ENCODE measurements at places on chromosomes 6 and 20. TPM values are rescaled to one million over a fixed set of nuclear protein-coding genes. Genes with fewer than 3 reads are reported as not detected.

TSBP1 gene
- not detected for total RNA-seq

CD93 gene
- total RNA-seq = 0.11 TPM

TINAG gene
- not detected for total RNA-seq

- H3K4me3 ChIP-seq = no peak overlapping the region
- H3K27me3 ChIP-seq = peaks cover 3% of the 10 kb centered on the region
- no peak for DNase-seq
- H3K4me1 ChIP-seq = no peaks in the 10 kb centered on the region
- H3K27ac ChIP-seq = no peak overlapping the region
Observed at GRCh38 chr6:56911847-56912246, 43.1 kb upstream of the BEND6 start.

DNA sequence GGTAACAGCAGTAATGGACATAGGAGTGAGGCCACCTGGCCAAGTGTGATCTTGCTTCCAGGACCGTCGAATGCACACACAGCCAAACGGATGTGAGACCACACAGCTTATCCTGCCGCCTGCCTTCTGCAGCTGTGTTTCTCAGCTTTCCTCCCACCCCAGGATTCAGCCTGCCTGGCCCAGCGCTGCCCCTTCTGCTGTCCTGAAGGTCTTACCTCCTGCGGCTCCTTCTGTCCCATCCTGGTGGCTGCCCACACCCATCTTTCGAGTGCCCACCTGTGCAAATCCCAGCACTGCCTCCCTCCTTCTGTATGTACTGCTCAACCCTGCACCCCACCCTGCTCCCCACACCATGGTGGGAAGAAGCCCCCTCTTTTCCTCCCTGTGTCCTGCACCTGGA, 49.4 kb upstream of the DACT2 start:
- no peak overlapping the region for H3K27ac ChIP-seq
- peaks cover 4% of the 10 kb centered on the region for H3K4me1 ChIP-seq
- H3K36me3 ChIP-seq = no peaks in the 10 kb centered on the region
- DNase-seq = no peak
- peaks cover 7% of the 10 kb centered on the region for H3K27me3 ChIP-seq
- H3K4me3 ChIP-seq = no peak overlapping the region

DNA sequence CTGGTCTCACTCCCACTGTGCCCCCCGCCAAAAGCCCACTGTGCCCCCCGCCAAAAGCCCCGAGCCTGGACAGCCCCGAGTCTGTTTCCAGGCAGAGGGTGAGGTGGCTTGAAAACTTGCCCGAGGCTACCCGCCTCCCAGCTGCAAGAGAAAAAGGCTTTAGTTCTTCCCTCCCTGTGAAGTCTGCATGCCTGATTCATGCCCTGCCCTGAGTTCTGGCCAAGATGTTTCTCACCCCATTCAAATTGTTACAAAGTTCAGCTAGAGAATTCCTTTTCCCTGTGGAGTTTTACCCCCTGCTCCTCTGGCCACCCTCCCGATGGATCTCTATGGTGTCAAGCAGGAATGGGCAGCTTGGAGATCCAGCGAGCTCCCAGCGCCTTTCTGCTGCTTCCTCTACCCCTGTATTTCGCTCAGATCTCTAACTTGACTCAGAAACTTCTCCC, 298.8 kb upstream of the MAP3K7 start:
- H3K4me1 ChIP-seq = no peaks in the 10 kb centered on the region
- no peaks in the 10 kb centered on the region for H3K36me3 ChIP-seq
- H3K4me3 ChIP-seq = no peak overlapping the region
- no peak overlapping the region for H3K27ac ChIP-seq
- peaks cover 3% of the 10 kb centered on the region for H3K27me3 ChIP-seq

DNA sequence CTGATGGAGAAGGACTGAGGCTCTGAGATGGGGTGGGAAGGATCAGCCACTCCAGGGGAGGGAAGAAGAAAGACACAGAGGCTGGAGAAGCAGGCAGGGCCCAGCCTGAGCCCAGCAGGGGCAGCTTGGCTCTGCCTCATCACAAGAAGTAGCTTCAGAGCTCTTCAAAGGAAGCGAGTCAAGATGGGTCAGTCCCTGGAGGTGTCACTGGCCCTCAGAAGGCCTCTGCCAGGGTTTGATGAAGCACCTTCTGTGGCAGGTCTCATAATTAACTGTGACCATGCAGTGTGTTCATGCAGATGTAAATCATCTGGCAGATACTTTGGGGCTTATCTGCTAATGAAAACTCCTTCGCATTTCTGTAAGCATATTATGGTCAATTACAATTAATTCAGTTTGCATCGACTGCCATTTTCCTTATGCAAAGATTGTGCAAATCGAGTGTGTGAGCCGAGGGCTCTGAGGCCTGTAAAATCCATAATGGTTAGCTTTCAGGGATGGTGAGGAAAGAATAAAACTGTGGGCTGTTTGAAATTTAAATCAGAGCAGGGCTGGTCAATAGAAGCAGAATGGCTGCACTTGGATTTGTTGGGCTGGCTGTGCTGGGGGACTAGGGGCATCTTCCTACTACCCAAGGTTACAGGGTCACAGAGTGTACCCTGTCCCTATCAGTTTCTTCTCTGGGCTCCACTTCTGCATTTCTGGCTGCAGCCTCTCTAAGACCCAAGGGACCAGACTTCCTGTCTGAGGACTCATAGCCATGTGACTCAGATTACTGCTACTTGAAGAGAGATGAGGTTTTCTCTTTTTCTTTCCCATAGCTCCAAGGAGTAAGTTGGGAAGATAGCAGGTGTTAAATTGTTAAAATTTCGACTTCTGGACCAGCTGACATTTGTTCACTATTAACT, 376.6 kb downstream of the DHX35 start:
- no peaks in the 10 kb centered on the region for H3K4me1 ChIP-seq
- no peak for DNase-seq
- H3K27me3 ChIP-seq = peaks cover 6% of the 10 kb centered on the region
- no peaks in the 10 kb centered on the region for H3K36me3 ChIP-seq
- no peak overlapping the region for H3K27ac ChIP-seq
- H3K4me3 ChIP-seq = no peak overlapping the region

CCR6 gene
- total RNA-seq = 0.23 TPM

DNA sequence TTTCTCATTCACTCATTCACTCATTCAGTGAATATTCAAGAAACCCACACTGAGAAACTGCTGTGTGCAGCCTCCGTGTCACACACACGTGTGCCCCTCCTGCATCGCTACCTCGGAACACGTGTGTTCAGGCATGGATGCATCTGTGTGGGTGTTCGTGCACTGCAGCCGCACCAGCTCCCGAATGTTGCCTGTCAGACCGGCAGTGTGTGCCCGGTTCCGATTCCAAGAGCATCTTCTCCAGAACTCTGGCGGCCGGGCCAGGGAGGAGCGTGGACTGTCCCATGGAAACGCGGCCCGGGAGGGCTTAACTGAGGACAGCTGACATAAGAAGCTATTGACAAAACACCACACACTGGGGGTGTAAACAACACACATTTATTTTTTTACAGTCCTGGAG, 216.0 kb downstream of the DLL1 start:
- H3K4me1 ChIP-seq = no peaks in the 10 kb centered on the region
- DNase-seq = no peak
- H3K36me3 ChIP-seq = no peaks in the 10 kb centered on the region
- H3K27me3 ChIP-seq = peaks cover 8% of the 10 kb centered on the region

DNA sequence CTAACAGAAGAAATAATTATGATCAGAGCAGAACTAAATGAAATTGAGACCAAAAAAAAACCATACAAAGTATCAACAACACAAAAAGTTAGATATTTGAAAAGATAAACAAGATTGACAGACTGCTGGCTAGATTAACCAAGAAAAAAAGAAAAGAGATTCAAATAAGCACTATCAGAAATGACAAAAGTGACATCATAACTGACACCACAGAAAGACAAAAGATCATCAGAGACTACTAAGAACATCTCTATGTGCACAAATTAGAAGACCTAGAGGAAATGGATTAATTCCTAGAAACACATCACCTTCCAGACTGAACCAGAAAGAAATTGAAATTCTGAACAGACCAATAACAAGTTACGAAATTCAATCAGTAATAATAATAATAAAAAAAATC, 17.9 kb downstream of the DTNBP1 start:
- no peak for DNase-seq
- peaks cover 77% of the 10 kb centered on the region for H3K36me3 ChIP-seq
- no peak overlapping the region for H3K4me3 ChIP-seq
- peaks cover 15% of the 10 kb centered on the region for H3K4me1 ChIP-seq

POM121L2 gene
- not detected for total RNA-seq

DNA sequence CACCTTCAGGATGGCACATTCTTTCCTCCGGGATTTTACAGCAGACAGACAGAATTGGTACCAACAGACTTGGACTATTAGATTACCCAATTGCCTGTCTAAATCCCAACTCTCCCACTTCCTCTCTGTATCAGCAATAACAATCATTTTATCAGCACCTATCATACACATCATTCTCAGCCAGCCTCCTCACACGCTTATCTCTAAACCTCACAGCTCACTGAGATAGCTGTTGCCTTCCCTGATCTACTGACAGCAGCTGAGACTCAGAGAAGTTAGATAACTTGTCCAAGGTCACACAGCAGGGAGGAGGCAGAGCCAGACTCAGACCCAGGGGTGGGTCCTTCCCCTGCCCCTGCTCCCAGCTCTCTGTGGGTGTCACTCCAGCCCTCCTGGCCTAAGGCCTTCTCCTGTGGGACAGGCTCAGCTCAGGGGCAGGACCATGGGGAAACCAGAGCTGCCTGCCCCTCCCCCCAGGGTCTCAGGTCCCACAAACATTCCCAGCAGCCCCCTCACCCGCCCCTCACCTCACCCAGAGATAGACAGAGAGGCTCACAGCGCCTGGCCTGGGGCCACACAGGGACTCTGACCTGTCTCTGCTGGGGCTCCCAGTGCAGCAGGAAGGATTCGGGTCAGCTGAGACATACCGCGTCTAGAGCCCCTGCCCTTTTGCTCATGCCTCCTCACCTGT, 92.8 kb downstream of the GRM4 start:
- no peak overlapping the region for H3K4me3 ChIP-seq
- no peaks in the 10 kb centered on the region for H3K4me1 ChIP-seq
- DNase-seq = no peak
- no peaks in the 10 kb centered on the region for H3K36me3 ChIP-seq
- no peak overlapping the region for H3K27ac ChIP-seq

CLPSL1 gene
- total RNA-seq = not detected

DNA sequence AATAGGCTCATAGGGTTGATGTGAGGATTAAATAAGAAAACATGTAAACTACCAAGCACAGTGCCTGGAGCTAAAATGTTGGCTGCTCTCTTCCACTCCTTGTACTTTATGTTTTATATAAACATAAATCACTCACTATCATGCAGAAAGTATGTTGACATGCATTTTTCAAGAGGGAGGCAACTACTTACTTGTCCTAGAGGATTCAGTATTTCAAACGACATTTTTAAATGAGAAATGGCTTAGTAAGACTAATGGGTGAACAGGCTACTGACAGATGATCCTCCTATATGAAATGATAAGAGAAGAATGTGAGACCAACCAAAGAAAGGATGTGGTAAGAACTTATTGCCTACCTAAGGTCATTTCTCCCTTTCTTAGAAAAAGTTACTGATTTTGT, 21.0 kb downstream of the LATS1 start:
- no peak for DNase-seq
- H3K27me3 ChIP-seq = no peaks in the 10 kb centered on the region
- H3K27ac ChIP-seq = peak overlapping the region; percentile 7
- H3K4me3 ChIP-seq = no peak overlapping the region
- peaks cover 23% of the 10 kb centered on the region for H3K4me1 ChIP-seq

GRCh38 chr6:167786853-167787675, 39.6 kb upstream of the AFDN start:
- no peak for DNase-seq
- H3K4me3 ChIP-seq = no peak overlapping the region
- peaks cover 9% of the 10 kb centered on the region for H3K27me3 ChIP-seq
- H3K36me3 ChIP-seq = no peaks in the 10 kb centered on the region
- H3K4me1 ChIP-seq = no peaks in the 10 kb centered on the region
